Activated T-helper 2 cell treated with anti-CD3 and anti-CD28 coated beads, Interferon-gamma antibody, Interleukin-2, Interleukin-4, amounts not matched to agents 10 μg/mL and 5 μg/mL and 100 μg/mL, durations not matched to agents 14 hours and 24 hours and 36 hours (primary cell): ENCODE measurements at places on chromosomes 11 and 22. TPM values are rescaled to one million over a fixed set of nuclear protein-coding genes. Genes with fewer than 3 reads are reported as not detected.

- DNase-seq, result no peak
These were observed 8.0 kb downstream of the MYO7A start for GRCh38 chr11:77136074-77136473.

- DNase-seq, result no peak
These were observed 65.5 kb downstream of the ME3 start for GRCh38 chr11:86606836-86607481.

GRCh38 chr11:96123301-96123700, 199.4 kb upstream of the MTMR2 start:
- DNase-seq, result no peak

GRCh38 chr22:49963647-49964026, 3.1 kb downstream of the PIM3 start:
- no peak for DNase-seq

- no peak for DNase-seq
These were observed 274.4 kb upstream of the SYN3 start for GRCh38 chr22:33332538-33332937.

DNA sequence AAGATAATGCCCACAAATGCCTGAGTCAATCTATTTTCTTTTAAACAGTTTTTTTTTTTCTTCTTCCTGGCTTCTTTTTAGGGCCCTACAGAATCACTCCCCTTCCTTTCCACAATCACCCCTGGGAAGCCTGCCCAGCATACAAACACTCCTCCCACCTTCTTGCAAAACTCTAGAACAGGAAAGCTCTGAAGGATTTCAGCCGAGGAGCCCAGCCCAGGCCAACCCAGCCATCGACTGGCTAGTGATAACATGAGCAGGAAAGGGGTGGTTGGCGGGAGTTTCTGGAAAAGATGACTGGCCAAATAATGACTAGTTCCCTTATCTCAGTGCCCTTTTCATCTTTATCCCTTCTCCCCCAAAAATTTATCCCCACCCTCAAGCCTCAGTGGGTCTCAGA, 68.2 kb downstream of the USP35 start:
- no peak for DNase-seq

GRCh38 chr11:38095268-38095667, 1497.2 kb upstream of the RAG2 start:
- DNase-seq, result no peak

Gene RBMXL2
- 0.09 TPM in 1 of 2 replicates, not detected in the other for total RNA-seq

Gene C22orf42
- not detected in 2 replicates for total RNA-seq
